Activated CD8-positive, alpha-beta memory T cell treated with anti-CD3 and anti-CD28 coated beads, Interleukin-2, amount 10 ng/mL, durations not matched to agents 7 days and 5 days (primary cell): ENCODE measurements at places on chromosomes 6 and 20. TPM values are rescaled to one million over a fixed set of nuclear protein-coding genes. Genes with fewer than 3 reads are reported as not detected.

TNFRSF21 gene
- total RNA-seq: 0.09 TPM

IPCEF1 gene
- total RNA-seq: 17.3 TPM

NOX3 gene
- not detected for total RNA-seq

E2F1 gene
- total RNA-seq: 100 TPM

GNRH2 gene
- 0.55 TPM for total RNA-seq
